ENCODE measurements at places on chromosomes 13 and 19.

GRCh38 chr13:60016229-60016628 lies 147.5 kb downstream of the DIAPH3 start:
- no peak for DNase-seq
- peaks cover 4% of the 10 kb centered on the region for H3K36me3 ChIP-seq
- no peaks in the 10 kb centered on the region for H3K27me3 ChIP-seq
- H3K4me1 ChIP-seq, result peaks cover 23% of the 10 kb centered on the region

GRCh38 chr13:40017662-40018262 lies 362.3 kb downstream of the COG6 start:
- peaks cover 4% of the 10 kb centered on the region for H3K27me3 ChIP-seq
- H3K27ac ChIP-seq, result no peak overlapping the region
- no peaks in the 10 kb centered on the region for H3K36me3 ChIP-seq

DNA sequence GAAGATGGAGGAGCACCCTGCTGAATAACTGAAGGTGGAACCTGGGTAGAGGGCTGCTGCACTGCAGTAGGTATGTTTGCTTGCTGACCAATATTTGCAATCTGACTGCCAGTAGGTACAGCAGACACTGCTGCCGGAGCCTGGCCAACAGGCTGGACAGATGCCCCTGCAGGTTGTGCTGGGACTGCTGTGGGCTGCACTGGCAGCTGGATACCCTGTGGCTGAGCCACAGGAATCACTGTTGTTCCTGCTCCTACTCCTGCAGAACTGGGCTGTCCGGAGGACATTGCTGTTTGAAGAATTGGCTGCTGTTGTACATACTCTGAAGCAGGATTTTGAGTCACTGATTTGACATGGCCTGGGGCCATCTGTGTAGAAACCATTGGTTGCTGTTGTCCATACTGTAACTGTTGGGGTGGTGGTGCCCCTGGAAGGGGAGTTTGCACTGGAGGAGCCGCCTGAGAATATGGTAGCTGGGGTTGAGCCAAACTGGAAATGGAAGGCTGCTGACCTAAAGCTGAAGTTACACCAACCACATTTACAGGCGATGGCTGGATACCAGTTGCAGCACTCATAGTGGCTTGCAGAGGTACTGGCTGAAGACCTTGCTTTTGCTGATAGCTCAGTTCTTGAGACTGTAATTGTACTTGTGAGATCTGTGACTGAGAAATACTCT lies 2.2 kb downstream of the TSC22D1 start:
- no peak overlapping the region for H3K27ac ChIP-seq
- H3K4me1 ChIP-seq, result peaks cover 35% of the 10 kb centered on the region
- no peak for DNase-seq
- peaks cover 14% of the 10 kb centered on the region for H3K36me3 ChIP-seq

GRCh38 chr13:61294467-61295191 lies 121.0 kb downstream of the PCDH20 start:
- no peaks in the 10 kb centered on the region for H3K27me3 ChIP-seq
- H3K27ac ChIP-seq, result no peak overlapping the region
- no peak for DNase-seq
- no peaks in the 10 kb centered on the region for H3K4me1 ChIP-seq

DNA sequence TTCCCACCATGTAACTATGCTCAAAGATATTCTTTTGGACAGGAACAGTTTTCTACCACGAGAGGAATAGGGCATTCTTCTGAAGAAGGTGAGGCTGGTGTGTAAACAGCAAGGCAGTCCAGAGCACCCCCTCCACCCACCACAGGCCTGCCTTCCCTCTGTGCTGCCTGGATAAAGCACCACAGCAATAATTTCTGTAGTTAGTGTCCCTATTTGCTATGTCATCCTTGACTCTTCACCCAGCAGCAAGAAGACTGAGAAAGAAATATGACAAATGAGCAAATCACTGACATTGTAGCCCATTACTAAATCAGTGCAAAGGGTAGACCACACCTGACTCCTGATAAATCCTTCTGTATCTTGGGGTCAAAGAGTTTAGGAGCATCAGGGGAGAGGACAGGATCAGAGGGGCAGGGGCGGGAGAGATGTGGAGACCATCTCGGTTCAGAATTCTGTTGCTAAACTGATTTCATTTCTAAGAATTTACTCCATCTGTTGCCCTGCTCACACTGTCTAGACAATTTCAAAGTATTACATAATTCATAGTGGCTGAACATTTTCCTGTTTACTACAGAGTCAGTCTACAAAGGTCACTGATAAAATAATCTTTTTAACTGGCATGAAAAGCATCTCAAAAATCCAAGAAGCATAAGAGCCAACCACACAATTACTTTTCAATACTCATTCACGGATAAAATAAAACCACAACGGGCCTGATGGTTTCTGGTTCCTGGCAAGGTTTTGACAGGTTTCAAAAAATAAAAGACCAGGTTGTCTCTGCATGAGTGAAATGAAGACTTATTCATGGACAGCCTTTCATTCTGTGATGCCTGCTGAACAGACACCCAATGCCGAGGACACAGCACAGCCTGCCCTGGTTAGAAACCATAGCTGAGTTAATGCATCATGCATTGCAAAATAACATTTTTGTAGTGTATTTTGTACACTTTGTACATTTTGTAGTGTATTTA lies 88.4 kb upstream of the IRS2 start:
- no peak overlapping the region for H3K27ac ChIP-seq
- peaks cover 7% of the 10 kb centered on the region for H3K27me3 ChIP-seq
- H3K4me3 ChIP-seq, result no peak overlapping the region
- H3K4me1 ChIP-seq, result peaks cover 7% of the 10 kb centered on the region
- DNase-seq, result no peak

DNA sequence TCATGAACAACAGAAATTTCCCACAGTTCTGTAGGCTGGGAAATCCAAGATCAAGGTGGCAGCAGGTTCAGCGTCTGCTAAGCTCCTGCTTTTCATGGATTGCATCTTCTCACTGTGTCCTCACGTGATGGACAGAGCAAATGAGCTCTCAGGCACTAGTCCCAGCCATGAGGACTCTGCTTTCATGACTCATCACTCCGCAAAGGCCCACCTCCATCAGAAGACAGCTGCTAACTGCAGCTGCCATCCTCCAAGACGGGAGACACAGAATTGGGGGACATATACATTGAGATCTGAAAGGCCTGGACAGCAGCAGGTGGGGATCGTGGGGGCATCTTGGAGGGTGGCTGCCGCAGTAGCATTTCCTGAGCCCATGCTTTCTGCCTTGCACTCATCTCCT lies 44.4 kb upstream of the SPATA13 start:
- no peak for DNase-seq
- peaks cover 13% of the 10 kb centered on the region for H3K27me3 ChIP-seq
- no peaks in the 10 kb centered on the region for H3K36me3 ChIP-seq
- no peak overlapping the region for H3K27ac ChIP-seq
- no peak overlapping the region for H3K4me3 ChIP-seq

GRCh38 chr19:748274-748598 lies 2.7 kb upstream of the MISP start:
- H3K36me3 ChIP-seq, result no peaks in the 10 kb centered on the region
- no peak overlapping the region for H3K4me3 ChIP-seq
- H3K27me3 ChIP-seq, result no peaks in the 10 kb centered on the region
- H3K4me1 ChIP-seq, result no peaks in the 10 kb centered on the region

DNA sequence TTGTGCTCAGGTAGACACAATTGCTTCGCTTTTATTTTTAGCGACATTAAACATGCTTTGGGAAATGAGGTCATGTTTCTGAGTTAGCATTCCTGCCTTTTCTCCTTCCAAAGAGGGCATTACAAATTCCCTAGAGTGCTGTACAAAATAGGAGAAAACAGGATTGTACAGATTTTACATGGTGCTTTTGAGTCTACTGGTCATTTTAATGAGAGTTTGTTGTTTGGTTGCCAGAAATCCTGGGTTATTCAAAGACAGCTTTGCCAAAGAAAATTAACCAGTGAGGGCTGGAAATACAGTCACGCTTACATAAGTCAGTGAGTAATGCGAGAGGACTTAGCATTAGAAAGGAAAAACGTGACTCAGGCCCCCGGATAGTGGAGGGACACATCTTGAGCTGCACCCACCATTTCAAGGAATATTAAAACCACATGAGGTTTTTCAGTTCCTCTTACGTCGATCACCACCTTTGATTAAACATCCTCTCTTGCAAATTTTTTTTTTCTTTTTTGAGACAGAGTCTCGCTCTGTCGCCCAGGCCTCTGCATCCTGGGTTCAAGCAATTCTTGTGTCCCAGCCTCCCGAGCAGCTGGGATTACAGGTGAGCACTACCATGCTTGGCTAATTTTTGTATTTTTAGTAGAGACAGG lies 55.4 kb downstream of the SACS start:
- H3K27ac ChIP-seq, result peak overlapping the region; percentile 68
- DNase-seq, result peak; percentile 57
- peak overlapping the region; percentile 22 for H3K4me3 ChIP-seq
- peaks cover 7% of the 10 kb centered on the region for H3K36me3 ChIP-seq
- peaks cover 5% of the 10 kb centered on the region for H3K27me3 ChIP-seq

DNA sequence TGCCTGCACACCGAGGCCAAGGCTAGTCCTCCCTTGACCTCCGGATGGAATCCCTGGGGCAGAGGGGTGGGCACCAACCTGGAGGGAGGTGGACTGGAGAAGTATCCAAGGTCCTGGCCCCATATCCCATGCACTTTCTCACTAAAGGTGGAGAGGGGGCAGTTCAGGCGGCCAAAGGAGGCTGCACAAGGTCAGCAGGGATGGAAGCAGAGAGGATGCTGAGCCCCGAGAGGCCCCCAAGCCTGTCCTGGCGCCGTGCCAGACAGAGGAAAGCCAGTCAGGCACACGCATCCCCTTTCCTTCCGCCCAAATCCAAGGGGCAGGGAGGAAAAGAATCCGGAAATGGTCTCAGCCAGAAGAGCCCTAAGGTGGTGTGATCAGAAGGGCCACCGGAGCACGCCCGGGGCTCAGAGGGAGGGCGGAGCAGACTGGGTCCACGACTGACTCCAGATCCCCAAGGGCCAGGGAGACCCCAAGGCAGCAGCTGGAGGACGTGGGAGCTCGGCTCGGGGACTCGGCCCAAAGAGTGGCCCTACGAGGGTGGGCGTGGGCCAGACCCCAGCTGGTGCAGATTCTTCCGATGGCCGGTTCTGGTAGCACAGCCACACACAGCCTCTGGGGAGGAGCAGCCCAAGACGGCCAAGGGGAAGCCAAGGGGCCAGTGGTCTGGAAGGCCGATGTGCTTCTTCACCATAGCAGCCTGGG lies 60.0 kb downstream of the MLLT1 start:
- H3K27ac ChIP-seq, result no peak overlapping the region
- no peaks in the 10 kb centered on the region for H3K27me3 ChIP-seq
- DNase-seq, result no peak
- no peak overlapping the region for H3K4me3 ChIP-seq
- no peaks in the 10 kb centered on the region for H3K36me3 ChIP-seq
- no peaks in the 10 kb centered on the region for H3K4me1 ChIP-seq

DNA sequence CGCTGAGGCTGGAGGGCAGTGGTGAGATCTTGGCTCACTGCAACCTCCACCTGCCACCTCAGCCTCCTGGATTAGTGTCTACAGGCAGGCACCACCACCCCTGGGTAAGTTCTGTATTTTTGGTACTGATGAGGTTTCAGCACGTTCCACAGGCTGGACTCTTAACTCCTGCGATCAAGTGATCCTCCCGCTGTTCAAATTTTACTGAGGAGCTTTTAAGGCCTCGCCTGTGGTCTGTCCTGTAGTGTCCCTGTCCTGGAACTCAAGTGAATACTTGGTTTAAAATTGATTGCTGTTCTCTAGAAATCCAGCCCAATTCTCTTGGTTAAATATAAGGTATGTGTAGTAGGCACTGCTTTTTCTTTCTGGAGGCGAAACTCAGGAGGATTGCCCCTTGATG lies 65.2 kb downstream of the DPRX start:
- DNase-seq, result no peak
- no peaks in the 10 kb centered on the region for H3K36me3 ChIP-seq
- no peaks in the 10 kb centered on the region for H3K4me1 ChIP-seq
- H3K4me3 ChIP-seq, result no peak overlapping the region

DNA sequence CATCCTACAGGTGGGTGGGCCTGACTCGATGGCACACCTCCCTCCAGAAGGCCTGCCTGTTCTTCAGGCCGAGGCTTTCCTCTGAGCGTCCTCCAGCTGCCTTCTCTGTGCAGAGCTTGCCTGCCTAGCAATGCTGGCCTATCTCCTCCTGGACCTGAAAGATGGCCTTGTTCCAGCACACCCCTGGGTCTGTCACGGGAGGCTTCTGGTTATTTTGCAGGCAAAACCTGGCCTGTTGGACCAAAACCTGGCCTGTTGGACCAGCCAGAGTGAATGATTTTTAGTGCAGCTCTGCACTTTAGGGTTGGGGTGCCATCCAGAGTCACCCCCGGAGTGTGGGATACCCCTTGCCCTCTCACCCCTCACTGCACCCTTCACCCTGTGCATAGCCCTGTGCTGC lies 128.4 kb downstream of the KATNAL1 start:
- no peak for DNase-seq
- no peaks in the 10 kb centered on the region for H3K4me1 ChIP-seq
- H3K4me3 ChIP-seq, result no peak overlapping the region
- no peaks in the 10 kb centered on the region for H3K36me3 ChIP-seq
- H3K27ac ChIP-seq, result no peak overlapping the region

DNA sequence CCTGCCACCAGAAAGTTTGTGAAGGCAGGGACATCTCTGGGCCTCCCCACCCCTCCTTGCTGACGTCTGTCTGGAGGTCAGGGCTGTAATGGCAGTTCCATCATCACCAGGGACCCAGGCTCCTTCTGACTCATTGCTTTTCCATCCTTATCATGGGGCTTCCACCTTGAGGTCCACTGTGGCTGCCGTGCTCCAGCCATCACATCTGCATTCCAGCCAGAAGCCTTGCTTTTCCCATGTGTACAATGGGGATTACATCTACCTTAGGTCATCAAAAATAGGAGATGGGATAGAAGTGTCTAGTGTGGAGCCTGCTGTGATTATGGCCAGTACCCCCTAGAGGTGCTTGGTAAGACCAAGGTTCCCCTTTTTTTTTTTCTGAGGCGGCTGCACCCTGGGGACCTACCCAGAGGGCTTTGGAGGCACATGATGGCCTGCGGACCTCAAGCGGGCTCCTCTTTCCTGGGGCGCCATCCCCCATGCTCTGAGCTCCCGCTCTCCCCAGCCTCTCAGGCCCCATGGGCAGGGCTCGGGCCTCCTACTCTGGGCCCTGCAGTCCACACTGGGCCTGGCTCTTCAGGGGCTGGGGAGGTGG lies 13.4 kb upstream of the RANBP3 start:
- no peak overlapping the region for H3K27ac ChIP-seq
- H3K4me1 ChIP-seq, result peaks cover 18% of the 10 kb centered on the region
- no peaks in the 10 kb centered on the region for H3K27me3 ChIP-seq
- no peaks in the 10 kb centered on the region for H3K36me3 ChIP-seq
- H3K4me3 ChIP-seq, result no peak overlapping the region

- no peak overlapping the region for H3K27ac ChIP-seq
- no peaks in the 10 kb centered on the region for H3K4me1 ChIP-seq
- no peaks in the 10 kb centered on the region for H3K27me3 ChIP-seq
- no peaks in the 10 kb centered on the region for H3K36me3 ChIP-seq
- DNase-seq, result no peak
Measured at GRCh38 chr13:22940736-22941135, 240.0 kb upstream of the SGCG start.

DNA sequence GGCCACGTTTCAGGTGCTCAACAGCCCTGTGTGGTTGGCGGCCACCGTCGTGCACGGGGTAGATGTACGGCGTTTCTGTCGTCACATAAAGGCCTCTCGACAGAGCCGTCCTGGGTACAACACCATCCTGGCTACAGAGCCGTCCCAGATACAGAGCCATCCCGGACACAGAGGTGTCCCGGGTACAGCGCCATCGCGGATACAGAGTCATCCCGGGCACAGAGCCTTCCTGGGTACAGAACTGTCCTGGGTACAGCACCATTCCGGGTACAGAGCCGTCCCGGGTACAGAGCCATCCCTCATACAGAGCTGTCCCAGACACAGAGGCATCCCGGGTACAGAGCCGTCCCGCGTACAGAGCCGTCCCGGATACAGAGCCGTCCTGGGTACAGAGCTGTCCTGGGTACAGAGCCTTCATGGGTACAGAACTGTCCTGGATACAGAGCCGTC lies 222.7 kb upstream of the SOX1 start:
- H3K4me1 ChIP-seq, result no peaks in the 10 kb centered on the region
- DNase-seq, result no peak
- H3K4me3 ChIP-seq, result no peak overlapping the region
- H3K27ac ChIP-seq, result no peak overlapping the region
